Erythroblast (primary cell): ENCODE measurements at places on chromosomes 5 and 9.

GRCh38 chr5:77139001-77139400 is 51.9 kb upstream of the ZBED3 start:
- no peak for DNase-seq

DNA sequence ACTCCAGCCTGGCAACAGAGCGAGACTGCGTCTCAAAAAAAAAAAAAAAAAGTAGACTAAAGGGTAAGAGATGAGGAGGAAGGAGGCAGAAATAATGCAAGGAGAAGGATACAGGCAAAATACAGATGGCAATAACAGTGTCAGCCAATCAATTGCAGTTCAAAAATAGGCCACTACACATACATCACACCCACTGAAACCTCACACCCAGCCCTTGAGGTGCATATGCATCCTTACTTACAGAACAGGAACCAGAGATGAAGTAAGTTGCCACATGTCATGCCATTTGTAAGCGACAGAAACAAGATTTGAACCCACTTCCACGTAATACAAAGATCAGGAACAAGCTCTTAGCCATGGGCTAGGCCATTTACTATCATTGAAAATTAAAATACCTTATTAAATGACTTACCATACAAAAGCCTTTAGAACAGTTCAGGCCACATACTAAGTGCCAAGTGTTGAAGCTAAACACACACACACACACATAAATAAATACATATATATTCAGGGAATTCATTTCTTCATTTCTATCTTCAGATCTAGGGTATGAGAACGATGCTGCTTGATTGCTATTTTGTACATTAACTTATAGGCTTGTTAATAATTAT is 98.4 kb downstream of the FNBP1 start:
- DNase-seq: no peak

GRCh38 chr5:93249651-93250289 is 331.2 kb downstream of the NR2F1-AS1 start:
- DNase-seq: no peak

GRCh38 chr5:90461288-90461687 is 13.3 kb downstream of the MBLAC2 start:
- DNase-seq: no peak

GRCh38 chr9:137986268-137987099 is 108.9 kb downstream of the CACNA1B start:
- DNase-seq: no peak

GRCh38 chr5:145989428-145989827 is 53.0 kb downstream of the SH3RF2 start:
- no peak for DNase-seq
